Bronchial epithelial cell (primary cell): ENCODE measurements at places on chromosomes 7 and 10. TPM values are rescaled to one million over a fixed set of nuclear protein-coding genes. Genes with fewer than 3 reads are reported as not detected.

The TDRD1 gene
- total RNA-seq, result 1.8 and 2.1 TPM in 2 replicates

The VWC2 gene
- not detected in 2 replicates for total RNA-seq

The SYT15 gene
- total RNA-seq, result under 0.01 and 0.13 TPM in 2 replicates

The TSPAN33 gene
- 1.3 and 1.7 TPM in 2 replicates for total RNA-seq

The SND1 gene
- 138 and 232 TPM in 2 replicates for total RNA-seq

The PLAU gene
- total RNA-seq, result 26.3 and 30.0 TPM in 2 replicates

The FBXL13 gene
- 0.13 and 0.26 TPM in 2 replicates for total RNA-seq

The CYP3A4 gene
- total RNA-seq, result 0.26 TPM in 1 of 2 replicates, not detected in the other

The ZMIZ1 gene
- total RNA-seq, result 6.3 and 9.0 TPM in 2 replicates

The PLXNA4 gene
- under 0.01 TPM in 2 replicates for total RNA-seq
